ENCODE measurements at places on chromosomes 3 and 15. TPM values are rescaled to one million over a fixed set of nuclear protein-coding genes. Genes with fewer than 3 reads are reported as not detected.
A peak's percentile ranks its signal among the peaks of the same experiment; 100 is the strongest.

FAM81A gene
- 1.4 TPM for total RNA-seq

HIGD2B gene
- total RNA-seq: not detected

LSAMP gene
- 64.9 TPM for total RNA-seq

GRCh38 chr3:129352045-129352444 lies 73.4 kb downstream of the HMCES start:
- DNase-seq: no peak

DNA sequence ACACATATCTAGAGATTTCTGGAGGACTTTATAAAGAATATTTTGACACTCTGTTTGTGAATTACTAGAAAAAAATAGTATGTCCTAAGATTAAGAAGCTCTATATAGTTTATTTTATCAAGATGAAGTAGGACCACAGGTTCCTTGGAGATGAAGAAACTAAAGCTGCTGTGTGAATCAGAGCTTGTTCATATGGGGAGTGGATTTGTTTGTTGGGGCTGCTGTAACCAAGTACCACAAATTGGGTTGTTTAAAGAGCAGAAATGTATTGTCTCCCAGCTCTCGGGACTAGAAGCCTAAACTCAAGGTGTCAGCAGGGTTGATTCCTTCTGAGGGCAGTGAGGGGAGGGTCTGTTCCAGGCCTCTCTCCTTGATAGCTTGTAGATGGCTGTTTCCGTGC lies 270.6 kb upstream of the UMPS start:
- no peak for DNase-seq

DNA sequence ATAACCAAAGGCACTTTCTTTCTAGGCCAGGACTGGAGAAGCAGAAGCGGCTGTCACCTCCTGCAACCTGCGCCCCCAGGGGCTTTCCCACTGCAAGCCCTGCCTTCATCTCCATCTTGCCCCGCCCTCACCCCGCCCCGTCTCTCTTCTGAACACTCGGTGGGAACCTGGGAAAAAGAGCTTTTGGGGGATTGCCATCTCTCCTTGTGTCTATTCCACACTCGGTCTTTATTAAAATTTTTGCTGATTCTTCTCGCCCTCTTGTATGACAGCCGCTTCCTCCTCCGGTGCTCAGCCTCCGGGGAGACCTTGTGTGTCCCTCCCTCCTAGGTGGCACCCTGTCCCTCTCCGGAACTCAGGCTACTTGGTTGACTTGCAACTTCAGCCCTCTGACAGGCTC lies 41.9 kb upstream of the SPESP1 start:
- DNase-seq: no peak

DNA sequence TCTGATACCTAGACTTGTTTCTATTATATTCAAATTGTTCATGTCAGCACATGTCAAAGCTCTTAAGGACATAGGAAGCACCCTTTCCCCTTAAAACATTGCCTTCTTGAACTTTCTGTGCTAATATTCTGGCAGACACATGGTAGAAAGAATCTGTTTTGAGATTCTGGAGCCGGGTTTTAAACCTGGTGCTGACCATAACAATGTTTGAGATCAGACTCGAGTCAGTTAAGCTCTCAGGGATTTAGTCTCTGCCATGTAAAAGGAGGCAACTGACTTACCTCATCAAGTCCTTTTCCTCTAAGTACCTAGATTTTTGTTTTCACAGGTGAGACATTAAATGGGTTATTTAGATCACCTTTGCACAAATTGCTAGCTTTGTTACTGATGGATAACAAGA lies 38.9 kb downstream of the RBMS3 start:
- DNase-seq: no peak

MKRN3 gene
- total RNA-seq: not detected

GRCh38 chr15:88661041-88661700 lies 22.4 kb downstream of the ISG20 start:
- DNase-seq: no peak

GRCh38 chr3:196406811-196407470 lies 25.3 kb downstream of the UBXN7 start:
- no peak for DNase-seq

CTDSPL gene
- 72.7 TPM for total RNA-seq

DNA sequence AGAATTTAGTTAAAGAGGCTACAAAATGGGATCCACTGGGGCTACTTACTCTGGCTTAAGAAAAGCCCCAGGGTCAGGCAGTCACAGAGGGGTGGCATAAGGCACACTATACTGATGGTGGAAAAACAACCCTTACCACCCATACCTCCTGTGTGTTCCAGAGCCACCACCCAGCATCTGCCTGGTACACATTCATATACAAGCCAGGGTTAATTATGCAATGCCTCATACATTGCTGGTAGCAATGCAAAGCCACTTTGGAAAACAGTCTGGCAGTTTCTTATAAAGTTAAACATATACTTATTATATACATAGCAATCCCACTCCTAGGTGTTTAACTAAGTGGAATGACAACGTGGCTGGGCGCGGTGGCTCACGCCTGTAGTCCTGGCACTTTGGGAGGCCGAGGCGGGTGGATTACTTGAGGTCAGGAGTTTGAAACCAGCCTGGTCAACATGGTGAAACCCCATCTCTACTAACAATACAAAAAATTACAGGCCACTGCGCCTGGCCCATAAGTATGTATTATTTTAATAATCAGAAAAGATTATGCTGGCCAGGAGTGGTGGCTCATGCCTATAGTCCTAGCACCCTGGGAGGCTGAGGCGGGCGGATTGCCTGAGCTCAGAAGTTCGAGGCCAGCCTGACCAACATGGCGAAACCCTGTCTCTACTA lies 15.2 kb upstream of the NCKIPSD start:
- DNase-seq: no peak

SH3BP5 gene
- 31.2 TPM for total RNA-seq

- DNase-seq: peak; percentile 49
These were observed 162.2 kb downstream of the SMAD6 start for GRCh38 chr15:66864086-66864830.

GRCh38 chr3:27507515-27508266 lies 23.5 kb upstream of the SLC4A7 start:
- no peak for DNase-seq

DNA sequence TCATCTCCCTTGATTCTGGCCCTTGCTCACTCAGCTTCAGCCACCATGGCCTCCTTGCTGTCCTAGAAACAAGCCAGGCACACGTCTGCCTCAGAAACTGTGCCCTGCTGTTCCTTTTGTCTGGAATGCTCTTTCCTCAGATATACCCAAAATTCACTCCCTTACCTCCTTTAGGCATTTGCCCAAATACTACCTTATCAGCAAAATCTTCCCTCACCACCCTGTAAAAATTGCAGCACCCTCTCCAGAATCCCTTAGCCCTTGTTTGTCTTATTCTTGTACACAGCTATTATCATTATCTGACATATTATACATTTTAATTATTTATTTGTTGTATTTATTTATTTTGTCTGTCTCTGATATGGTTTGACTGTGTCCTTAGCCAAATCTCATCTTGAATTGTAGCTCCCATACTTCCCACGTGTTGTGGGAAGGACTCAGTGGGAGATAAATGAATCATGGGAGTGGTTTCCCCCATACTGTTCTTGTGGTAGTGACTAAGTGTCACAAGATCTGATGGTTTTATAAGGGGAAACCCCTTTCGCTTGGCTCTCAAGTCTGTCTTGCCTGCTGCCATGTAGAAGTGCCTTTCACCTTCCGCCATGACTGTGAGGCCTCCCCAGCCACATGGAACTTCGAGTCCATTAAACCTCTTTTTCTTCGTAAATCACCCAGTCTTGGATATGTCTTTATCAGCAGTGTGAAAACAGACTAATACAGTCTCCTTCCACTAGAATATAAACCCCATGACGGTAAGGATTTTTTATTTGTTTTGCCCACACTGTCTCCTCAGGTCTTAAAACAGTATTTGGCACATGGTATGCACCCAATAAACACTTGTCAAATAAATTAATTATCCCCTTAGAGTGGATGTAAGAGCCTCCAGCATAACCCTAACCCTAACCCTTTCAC lies 60.0 kb upstream of the STT3B start:
- no peak for DNase-seq

DNA sequence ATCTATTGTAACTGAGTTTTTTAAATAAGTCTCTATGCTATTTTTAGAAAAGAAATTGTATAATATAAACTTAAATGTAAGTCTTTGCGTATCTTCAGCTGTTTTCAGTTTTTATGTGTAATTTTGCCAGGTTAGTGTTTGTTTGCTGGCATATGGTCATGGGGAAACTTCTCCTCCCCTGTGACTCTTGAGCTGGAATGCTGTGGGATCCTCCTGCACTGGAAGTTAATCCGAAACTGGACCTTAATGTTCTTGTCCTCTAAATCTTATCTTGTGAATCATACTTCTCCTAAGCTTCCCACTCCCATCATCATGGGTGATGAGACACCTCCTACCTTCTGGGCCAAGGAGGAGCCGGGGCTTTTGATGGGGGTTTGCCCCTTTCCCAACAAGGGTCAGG lies 52.4 kb upstream of the CHST2 start:
- DNase-seq: no peak

DNA sequence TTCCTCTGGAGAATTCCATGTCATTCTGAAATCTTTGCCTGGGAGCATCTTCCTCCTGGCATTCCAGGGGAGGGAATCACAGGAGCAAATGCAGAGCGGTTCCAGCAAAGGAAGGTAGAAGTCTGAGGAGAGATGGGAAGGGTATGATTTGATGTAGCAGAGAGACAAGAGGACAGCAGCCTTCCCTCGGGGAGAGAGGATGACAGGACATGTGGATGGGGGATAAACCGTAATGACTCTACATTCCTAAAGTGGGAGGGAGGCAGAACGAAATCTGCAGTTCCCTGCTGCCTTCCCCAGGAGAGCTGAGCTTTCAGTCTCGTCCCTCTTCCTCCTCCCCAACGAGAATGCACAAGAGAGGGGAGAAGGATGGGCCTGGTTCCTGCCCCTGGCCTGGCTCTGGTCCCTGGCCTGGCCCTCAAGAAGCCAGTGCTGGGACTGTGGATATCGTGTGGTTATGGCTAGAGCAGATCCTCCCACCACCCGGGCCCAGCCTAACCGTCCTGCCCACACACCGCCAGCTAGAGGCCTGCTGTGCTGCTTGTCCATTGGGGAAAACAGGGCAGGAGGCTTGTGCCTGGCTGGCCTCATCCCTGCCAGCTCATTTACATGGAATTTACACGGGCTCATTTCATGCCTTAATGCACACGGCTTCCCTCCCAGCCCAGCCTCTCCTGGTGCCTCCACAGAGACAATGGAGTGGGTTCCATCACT lies 26.6 kb downstream of the SEMA7A start:
- no peak for DNase-seq

TTLL3 gene
- total RNA-seq: 42.2 TPM

GRCh38 chr3:194330579-194330978 lies 20.5 kb downstream of the CPN2 start:
- no peak for DNase-seq

RAD54L2 gene
- 37.6 TPM for total RNA-seq

GOLGA8N gene
- total RNA-seq: 3.9 TPM

GRCh38 chr3:114794894-114795630 lies 352.0 kb downstream of the ZBTB20 start:
- no peak for DNase-seq

SAMD7 gene
- total RNA-seq: not detected

DNA sequence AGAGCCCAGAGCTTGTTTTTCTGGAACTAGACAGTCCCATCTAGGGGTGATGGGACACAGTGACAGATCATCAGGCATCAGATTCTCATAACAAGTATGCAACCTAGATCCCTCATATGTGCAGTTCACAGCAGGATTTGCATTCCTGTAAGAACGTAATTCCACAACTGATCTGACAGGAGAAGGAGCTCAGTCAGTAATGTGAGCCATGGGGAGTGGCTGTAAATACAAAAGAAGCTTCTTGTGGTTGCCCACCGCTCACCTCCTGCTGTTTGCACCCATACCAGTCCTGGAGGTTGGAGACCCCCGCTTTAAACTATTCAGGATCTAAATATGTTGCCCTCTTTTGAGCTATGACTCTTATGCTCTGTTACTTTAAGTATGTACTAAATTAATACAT lies 167.3 kb downstream of the ALCAM start:
- DNase-seq: no peak

DNA sequence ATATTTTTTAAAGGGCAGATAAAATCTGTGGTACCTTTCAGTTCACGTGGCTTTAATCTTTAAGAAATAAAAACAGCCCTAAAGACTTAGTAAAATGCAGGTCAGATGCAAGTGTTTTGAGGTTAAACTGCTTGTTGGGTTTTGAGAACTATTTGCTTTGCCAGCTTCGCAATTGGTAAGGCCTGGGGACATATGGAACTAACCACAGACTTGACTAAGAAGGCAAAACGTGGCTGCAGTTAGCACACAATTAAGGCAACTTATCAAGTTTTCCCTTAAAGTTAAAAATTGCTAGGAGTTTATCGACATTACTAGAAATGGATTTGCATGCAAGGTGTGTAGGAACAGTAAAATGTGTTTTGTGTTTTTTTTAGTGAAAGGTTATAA lies 206.9 kb downstream of the ZNF385D start:
- no peak for DNase-seq

DNA sequence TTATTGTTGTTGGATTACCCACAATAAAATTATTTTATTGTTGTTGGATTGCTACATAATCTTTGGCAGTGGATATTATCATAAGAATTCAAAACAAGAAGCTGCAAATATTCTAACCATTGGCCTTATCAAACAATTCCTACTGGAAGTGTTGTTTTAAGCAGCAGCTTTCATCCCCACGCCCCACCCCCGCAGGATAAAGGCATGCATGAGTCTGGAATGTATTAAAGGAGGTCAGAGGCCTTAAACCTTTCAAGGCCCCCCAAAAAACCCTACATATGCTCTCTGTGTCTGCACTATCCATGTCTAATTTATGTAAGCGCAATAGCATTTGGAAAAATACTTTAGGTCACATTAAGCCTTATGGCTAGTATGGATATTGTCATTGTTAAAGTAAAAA lies 23.1 kb downstream of the P3H2 start:
- no peak for DNase-seq

GRCh38 chr3:128410669-128411573 lies 55.8 kb downstream of the DNAJB8 start:
- DNase-seq: no peak

- DNase-seq: peak; percentile 77
These were observed 77.1 kb downstream of the WDR76 start for GRCh38 chr15:43903864-43904290.

DNA sequence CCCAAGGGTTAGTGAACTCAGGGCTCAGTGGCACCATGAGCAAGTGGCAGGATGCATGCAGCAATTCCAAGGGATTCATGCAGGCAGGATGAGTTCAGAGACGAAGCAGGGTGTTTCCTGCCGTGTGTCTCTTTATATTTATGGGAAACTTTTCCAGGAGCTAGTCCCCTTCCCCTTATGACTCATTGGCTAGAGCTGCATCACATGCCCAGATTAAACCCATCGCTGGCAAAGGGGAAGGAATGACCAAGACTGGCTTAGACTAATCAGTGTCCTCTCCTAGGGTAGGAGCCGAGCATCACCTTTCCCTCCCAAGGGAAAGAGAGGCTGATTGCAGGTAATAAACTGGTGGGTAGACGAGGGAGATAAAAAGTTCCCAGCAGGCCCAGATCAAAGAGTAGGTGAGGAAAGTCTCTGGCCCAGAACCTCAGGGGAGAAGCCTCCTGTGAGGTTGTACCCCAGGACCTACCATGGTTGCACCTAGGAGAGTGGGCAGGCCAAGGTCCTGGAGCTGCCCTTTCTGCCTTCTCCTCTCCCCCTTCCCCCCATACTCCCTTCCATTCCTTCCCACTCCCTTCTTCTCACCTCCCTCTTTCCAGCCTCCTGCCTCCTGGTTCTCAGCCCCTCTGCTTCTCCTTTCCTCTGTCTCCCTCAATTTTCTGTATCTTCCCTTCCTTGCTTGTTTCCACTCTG lies 67.8 kb upstream of the ITGA11 start:
- DNase-seq: peak; percentile 31

GRCh38 chr3:119221779-119222320 lies 18.8 kb downstream of the B4GALT4 start:
- no peak for DNase-seq

- DNase-seq: no peak
These were observed 33.4 kb downstream of the SETD2 start for GRCh38 chr3:47130557-47130956.

Data from type B pancreatic cell (in vitro differentiated cells).